Stimulated activated CD4-positive, alpha-beta T cell treated with anti-CD3 and anti-CD28 coated beads, Interleukin-1b, Interleukin-23, amount 100 ng/mL, for 1 hour (primary cell): ENCODE measurements at places on chromosomes 2 and 18.

DNA sequence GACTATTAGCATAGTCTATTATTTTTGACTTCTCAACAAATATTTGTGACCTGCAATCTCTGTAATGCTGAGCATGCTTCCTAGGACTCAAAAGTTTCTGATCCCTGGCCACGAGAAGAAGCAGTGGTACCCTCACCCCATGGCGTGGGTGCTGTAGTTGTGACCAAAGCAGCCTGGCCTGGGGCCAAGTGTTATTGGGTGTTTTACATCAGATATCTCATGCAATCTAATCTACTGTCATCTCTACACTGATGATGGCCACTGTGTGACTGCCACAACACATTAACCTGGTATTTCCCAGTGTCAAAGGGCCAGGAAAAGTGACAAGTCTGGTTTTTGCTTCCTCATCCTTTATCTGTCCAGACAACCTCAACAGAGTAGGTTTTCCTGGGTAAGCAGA lies 80.8 kb upstream of the WIPF1 start:
- DNase-seq: no peak

GRCh38 chr2:190726255-190726654 lies 77.4 kb downstream of the NAB1 start:
- DNase-seq: no peak

DNA sequence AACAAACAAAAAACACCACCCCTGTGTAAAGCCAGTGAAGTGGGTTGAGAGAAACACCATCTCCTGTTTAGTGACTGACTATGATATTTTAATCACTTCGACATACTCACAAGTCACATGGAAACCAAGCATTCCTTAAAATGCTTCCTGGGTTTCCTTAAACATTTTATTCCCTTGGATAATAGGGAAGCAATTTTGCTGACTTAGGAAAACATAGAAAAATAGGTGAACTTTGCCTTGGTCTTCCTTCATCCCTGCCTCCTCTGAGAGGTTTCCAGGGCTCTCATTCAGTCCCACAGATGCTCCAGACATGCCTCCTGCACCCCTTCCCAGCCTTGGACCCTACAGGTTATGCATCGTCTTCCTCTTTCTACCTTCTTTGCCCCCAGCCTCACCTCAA lies 122.6 kb upstream of the SERPINE2 start:
- no peak for DNase-seq

- DNase-seq: no peak
Observed at GRCh38 chr18:36828157-36828629, 609 bp downstream of the TPGS2 start.
